ENCODE measurements at places on chromosomes 7 and 10. TPM values are rescaled to one million over a fixed set of nuclear protein-coding genes. Genes with fewer than 3 reads are reported as not detected.

NPFFR1 gene
- under 0.01 TPM for total RNA-seq

CRHR2 gene
- not detected for total RNA-seq

AKR1C4 gene
- total RNA-seq: not detected

CHRM2 gene
- 3.0 TPM for total RNA-seq

ZNF92 gene
- 2.7 TPM for total RNA-seq

Data from bronchial smooth muscle cell (primary cell).